ELR (cell line): ENCODE measurements at places on chromosomes 6 and 20.

GRCh38 chr6:75085931-75086635 is 119.8 kb downstream of the COL12A1 start:
- no peak for DNase-seq

DNA sequence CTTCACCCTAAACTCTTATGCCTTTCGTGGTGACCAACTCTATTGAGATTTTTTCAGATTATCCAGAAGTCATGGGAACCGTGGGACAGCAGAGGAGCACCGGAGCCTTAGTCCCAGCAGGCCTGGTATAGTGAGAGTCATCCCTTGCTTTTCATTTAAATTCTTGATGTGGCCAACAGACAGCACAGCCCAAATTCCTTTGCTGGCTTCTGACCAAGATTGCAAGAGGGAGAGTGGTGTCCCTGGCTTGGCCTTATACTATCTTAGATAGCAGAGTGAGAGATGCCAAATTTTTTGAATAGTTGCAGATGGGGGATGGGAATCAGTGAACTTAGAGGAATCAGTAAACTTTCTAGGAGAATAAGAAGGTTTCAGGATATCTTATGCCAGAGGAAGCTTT is 7.8 kb downstream of the STX11 start:
- peak; percentile 55 for DNase-seq

DNA sequence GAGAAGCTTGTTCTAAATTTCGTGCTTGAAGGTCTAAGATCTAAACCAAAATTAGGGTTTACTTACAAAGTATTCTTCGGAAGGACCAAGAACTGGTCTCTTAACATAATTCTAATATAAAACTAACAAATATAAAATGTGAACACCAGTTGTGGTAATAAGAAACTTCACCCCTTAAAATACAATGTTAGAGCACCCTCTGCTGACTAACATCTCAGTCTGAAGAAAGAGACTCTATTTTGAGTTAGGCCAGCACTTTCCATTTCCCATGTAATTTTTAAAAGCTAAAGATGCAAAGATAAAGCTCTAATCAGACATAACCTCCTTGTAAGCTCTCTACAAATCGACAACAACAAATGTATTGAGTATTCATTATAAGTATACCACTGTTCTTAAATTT is 24.6 kb downstream of the ATG5 start:
- DNase-seq, result peak; percentile 73

DNA sequence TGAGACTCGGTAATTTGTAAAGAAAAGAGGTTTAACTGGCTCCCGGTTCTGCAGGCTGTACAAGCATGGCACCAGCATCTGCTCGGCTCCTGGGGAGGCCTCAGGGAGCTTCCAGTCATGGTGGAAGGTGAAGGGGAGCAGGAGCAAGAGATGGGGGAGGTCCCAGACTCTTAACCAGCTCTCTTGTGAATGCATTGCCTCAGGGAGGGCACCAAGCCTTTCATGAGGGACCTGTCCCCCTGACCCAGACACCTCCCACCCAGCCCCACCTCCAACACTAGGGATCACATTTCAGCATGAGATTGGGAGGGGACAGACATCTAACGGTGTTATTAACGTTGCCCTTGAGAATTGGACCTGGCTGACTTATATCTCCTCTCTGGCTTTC is 68.6 kb downstream of the PTPN1 start:
- no peak for DNase-seq

GRCh38 chr6:40723967-40724366 is 136.8 kb upstream of the LRFN2 start:
- DNase-seq, result peak; percentile 47

GRCh38 chr6:32355018-32355417 is 16.7 kb downstream of the TSBP1 start:
- DNase-seq, result no peak
